ENCODE measurements at places on chromosomes 5 and 9. TPM values are rescaled to one million over a fixed set of nuclear protein-coding genes. Genes with fewer than 3 reads are reported as not detected.

GRCh38 chr5:143488381-143488780 is 84.9 kb upstream of the NR3C1 start:
- no peak for DNase-seq

DNA sequence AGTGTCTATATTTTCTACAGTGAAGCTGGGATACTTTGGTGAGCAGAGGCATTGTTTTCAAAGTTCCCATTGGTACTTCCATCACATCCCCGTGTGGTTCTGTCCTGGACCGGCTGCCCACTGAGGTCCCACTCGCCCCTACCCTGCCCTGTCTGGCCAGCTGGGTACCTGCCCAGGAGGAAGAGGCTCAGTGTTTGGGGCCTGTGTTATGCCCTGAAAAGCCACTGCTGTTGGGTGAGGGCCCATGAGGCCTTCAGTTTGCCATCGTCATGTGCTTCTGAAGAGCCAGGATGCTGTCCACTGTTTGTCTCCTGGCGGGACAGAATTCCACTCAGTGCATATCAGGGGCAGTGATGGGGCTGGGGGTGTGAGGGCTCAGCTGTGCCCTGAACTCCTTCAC is 2.6 kb upstream of the CEP72 start:
- no peak for DNase-seq

- no peak for DNase-seq
Observed at GRCh38 chr9:97321691-97322090, 14.2 kb downstream of the CCDC180 start.

GRCh38 chr9:107874137-107874536 is 384.6 kb upstream of the KLF4 start:
- no peak for DNase-seq

GRCh38 chr9:96327694-96328352 is 25.8 kb upstream of the HSD17B3 start:
- DNase-seq, result peak; percentile 76

- DNase-seq, result no peak
Observed at GRCh38 chr9:128607642-128608350, 48.9 kb downstream of the DYNC2I2 start.

NUTM2F gene
- not detected for total RNA-seq

GRCh38 chr5:33438996-33439395 is 1.8 kb upstream of the TARS1 start:
- no peak for DNase-seq

PPIC gene
- 20.1 TPM for total RNA-seq

DNA sequence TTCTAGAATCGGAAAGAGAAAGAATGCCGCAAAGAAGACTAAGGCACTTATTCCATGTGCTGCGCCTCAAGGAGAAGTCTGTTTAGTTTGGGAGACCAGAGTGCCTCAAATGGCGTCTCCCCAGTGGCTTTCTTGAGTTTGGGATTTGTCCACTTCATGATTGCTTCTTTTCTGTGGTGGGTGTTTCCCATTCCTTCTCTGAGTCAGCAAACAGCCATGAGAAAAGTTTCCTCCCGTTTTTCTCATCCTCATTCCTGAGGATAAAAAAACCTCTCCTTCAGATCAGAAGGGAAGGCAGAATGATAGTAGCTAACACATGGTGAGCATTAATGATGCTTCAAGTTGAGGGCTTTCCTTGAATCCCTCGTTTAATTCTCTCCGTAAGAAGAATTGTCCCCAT is 275.9 kb upstream of the WWC1 start:
- DNase-seq, result no peak

GRCh38 chr5:174086751-174087150 is 41.2 kb downstream of the NSG2 start:
- no peak for DNase-seq

- no peak for DNase-seq
Observed at GRCh38 chr5:146112476-146112875, 7.1 kb upstream of the PLAC8L1 start.

PCSK1 gene
- 10.9 TPM for total RNA-seq

- DNase-seq, result no peak
Observed at GRCh38 chr5:5139336-5139776, 774 bp upstream of the ADAMTS16 start.

DNA sequence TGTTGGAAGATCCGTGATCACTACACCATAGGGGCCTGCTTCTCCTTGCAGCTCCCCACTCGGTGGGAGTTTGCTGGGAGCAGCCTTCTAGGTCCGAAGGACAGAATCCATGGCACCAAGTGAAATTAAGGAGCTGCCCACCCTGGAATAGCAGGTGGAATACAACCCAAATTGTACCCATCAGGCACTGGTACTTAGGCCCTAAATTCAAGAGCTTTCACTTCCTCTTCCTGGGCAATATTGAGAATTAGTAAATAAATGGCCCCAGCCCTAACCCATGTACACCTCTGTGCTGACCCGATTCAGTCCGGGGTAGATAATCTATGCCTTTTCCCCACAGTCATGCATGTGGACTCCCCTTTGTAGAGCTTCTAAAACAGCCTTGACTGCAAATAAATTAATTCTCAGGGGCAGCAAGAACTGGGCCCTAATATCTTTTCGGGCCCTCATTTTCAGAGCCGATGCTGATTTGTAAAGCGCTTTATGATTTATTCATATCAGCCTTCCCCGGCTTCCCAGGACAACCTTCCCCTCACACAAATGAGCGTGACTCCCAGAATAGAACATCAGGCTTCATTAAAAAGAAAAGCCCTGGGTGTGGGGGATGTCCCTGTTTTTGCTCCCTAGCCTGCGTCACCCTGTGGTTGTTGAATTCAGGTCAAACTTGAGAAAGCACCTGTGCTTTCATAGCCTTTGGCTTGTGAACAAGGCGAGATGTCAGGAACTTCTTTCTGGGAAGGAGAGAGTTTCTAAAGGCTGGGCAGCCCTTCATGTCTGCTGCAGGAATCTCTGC is 126.1 kb upstream of the TBC1D2 start:
- DNase-seq, result no peak

- peak; percentile 44 for DNase-seq
Observed at GRCh38 chr5:123708074-123708806, 196.3 kb downstream of the CSNK1G3 start.

FOXD4L6 gene
- total RNA-seq, result not detected

- no peak for DNase-seq
Observed at GRCh38 chr9:90891308-90892040, 89.9 kb downstream of the SYK start.

- DNase-seq, result no peak
Observed at GRCh38 chr9:19994296-19994695, 205.5 kb upstream of the SLC24A2 start.

DNA sequence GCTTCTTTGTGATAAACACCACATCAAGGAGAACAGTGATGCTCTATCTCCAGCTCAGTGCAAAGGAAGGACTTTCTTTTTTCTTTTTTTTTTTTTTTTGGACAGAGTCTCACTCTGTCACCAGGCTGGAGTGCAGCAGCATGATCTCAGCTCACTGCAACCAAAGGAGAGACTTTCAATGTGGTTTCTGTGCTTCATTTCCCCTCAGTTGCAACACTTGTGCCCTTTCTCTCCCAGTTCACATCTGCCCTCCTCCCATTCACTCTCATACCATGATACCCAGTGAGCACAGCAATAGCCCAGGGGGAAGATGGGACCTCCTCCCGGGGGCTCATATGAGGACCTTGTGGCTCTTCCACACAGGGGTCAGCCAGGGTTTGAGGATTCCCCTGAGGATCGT is 110.0 kb downstream of the MTRR start:
- peak; percentile 26 for DNase-seq

DNA sequence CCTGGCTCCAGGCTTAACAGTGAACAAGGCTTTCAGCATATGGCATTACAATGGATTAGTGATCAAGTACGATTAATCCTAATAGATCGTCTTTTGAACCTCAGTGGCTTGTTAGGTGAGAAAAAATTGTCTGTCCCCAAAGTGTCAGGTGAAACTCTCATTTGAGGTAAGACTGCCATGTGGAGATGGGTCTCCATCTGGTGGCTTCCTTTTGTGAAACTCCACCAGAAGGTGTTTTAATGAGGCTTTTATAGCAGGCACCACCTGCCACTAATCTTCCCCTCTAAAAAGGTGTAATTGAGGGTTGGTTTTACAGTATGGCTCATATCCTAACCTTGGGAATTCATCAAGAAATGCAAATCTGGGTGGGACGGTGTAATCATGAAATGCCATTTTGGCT is 471.1 kb upstream of the MPDZ start:
- DNase-seq, result no peak

DNA sequence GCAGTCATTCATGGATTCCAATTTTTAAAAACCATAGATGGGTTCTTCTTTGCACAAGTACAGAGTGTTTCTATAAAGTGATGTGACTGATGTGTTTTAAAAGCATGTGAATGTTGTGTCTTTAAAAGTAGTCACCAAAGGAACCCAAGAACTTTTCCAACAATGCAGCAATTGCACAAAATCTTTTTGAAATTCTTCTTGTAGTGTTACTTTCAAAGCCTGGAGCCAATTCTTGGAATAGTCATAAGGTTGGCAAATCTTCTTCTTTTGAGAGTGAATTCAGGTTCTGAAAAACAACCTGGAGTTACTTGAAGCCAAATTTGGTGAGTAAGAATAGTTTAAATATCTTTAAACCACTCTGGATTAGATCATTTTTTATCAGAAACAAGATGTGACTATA is 10.5 kb downstream of the GRAMD2B start:
- no peak for DNase-seq

INPP5E gene
- total RNA-seq, result 6.5 TPM

DNA sequence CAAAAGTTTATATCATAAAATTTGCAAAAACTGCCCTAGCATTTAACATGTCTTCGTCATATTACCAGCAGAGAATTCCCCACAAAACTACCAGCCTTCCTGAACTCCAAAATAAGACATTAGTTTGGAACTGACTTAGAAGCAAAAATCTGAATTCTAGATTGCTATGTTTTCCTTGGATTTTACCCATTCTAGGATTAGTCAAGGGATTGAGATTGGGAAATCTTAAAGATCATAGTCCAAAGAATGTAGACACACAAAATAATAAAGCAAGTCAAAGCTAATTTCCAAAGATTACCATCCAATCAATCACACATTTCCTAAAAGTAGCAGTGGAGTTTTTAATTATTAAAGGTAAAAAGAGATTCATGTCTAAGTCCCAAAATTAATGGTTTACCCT is 138.2 kb downstream of the NFIB start:
- DNase-seq, result no peak

RABEPK gene
- 50.9 TPM for total RNA-seq

GRCh38 chr9:133659516-133659915 is 23.4 kb downstream of the DBH start:
- DNase-seq, result no peak

DCANP1 gene
- not detected for total RNA-seq

FAM169A gene
- total RNA-seq, result 10.2 TPM

DNA sequence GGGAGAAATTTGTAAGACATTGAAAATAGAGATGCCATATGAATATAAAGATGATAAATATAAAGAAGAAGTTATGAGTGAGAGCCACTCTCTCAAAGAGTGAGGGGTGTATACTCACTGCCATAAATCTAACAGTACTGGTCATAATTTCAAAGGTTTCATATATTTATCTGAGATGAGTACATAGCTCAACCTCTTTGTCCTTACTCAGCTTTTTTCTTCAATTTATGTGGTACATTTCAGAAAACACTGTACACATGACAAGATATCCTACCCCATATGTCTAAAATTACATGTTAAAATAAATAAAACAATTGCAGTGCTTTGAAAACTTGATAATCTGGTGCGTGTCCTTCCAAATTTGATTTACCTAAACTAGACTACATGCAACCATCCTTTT is 5.2 kb upstream of the MCC start:
- DNase-seq, result no peak

DNA sequence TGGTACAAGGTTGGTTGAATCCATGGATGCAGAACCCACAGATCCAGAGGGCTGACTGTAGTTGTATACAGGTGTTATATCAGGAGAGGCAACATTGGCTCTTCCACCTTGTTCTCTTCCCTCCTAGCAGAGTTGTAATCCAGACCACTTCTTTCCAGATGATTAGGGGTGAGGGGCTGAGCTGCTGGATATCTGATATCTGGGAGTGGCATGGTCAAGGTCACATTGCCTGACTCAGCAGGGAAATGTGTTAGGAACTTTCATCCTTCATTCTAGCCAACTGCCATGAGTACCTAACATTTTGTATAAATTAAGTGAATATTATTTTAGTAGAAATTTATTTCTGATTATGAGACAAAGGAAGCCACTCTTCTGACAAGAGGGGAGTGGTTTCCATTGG is 7.3 kb downstream of the DAPK1 start:
- DNase-seq, result no peak

FAF2 gene
- total RNA-seq, result 40.8 TPM

GRCh38 chr5:159082474-159082873 is 17.2 kb downstream of the EBF1 start:
- no peak for DNase-seq
